ENCODE measurements at places on chromosomes 3 and 15. TPM values are rescaled to one million over a fixed set of nuclear protein-coding genes. Genes with fewer than 3 reads are reported as not detected.

Gene TADA3
- 19.0 TPM for total RNA-seq

Gene DPH6
- total RNA-seq, result 7.8 TPM

Gene OXTR
- total RNA-seq, result 2.8 TPM

Gene GABRA5
- not detected for total RNA-seq

Gene HDAC11
- total RNA-seq, result 5.2 TPM

Gene DPH3
- total RNA-seq, result 29.8 TPM

Gene TTLL13
- under 0.01 TPM for total RNA-seq

Gene GCHFR
- 17.5 TPM for total RNA-seq

Gene PEX11A
- 3.7 TPM for total RNA-seq

Gene SCAANT1
- 1.7 TPM for total RNA-seq
